ENCODE measurements at places on chromosomes 1 and 21.

DNA sequence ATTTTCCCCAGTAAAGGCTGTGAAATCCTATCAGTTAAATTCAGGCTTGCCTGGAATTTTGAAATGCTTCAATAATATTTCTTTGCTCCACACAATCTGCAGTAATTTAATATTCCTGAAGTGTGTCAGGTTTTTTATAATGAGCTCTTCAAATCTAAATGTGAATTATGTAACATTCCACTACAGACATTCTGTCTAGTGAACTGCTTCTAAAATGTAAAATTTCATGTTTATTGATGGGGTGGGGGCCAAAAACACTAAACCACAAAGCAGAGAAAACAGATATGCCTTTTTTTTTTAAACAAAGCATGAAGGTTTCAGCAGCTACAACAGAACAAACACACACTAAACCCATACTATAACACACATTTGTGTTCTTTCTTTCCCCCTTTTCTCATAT lies 129.7 kb downstream of the DAB1 start:
- no peak for DNase-seq

DNA sequence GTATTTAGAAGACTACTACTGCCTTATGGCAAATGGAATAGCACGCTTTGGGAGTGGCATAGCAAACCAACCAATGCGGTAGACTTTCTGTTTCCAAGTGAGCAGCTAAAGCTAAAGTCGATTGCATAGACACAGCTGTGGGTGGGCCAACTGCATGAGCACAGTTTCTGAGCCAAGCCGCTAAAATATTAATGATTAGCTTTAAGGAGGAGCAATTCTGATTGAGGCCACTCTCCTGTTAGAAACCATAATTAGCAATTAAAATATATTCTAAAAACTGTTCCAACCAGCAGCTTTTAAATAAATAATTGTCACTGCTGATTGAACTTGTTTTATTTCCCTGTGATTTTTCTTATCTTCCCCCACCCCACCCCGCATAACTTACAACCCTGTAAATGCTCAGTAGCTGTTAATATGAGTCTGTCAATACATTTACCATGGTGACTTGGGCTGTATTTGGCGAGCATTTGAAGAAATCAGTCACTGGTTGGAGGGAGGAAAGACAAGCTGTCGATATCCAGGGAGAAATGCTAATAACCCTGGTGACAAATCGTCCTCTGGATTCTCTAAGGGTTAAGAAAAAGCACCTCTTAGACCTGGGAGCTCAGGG lies 32.2 kb downstream of the RNF220 start:
- no peak for DNase-seq

DNA sequence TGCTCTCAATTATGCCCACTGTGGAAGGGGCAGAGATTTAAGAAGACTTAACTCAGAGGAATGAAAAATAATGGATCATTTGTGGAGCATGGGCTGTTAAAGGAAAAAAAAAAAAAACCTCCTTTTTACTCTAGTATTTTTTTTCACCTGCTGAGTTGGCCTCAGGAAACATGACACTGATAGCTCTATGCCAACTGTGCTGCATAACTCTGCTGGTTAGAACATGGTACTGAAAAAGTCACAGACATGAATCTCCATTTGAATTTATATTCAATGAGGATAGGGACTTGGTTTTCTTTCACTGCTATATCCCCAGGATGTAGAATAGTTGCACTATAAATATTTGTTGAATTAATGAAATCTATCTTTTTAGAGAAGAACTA lies 86.1 kb upstream of the KIAA0040 start:
- no peak for DNase-seq

DNA sequence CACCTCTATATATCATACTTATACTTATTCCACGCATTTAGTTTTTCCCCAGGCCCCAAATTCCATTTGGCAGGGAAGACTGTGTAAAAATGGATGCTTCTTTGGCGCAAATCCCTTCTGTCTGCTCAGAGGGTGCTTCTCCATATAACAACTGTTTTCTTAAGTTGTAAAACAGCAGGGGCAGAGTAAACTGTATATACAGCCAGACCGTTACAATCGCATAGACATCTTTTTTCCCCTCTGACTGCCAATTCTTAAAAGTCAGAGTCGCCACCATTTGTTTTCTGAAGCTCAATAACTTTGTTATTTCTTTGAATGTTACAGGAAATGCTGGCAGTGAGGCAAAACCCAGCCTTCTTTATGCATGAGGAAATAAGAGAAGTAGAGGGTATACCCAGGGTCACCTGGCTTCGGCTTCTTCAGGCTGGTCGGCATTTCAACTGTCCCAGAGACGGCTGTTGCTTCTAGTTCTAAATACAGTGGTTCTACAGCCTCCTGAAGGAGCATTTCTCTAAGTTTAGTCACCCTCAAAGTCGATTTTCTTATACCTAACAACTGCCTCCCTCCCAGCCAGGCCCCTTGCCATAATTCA lies 188.4 kb downstream of the CLIC6 start:
- no peak for DNase-seq

DNA sequence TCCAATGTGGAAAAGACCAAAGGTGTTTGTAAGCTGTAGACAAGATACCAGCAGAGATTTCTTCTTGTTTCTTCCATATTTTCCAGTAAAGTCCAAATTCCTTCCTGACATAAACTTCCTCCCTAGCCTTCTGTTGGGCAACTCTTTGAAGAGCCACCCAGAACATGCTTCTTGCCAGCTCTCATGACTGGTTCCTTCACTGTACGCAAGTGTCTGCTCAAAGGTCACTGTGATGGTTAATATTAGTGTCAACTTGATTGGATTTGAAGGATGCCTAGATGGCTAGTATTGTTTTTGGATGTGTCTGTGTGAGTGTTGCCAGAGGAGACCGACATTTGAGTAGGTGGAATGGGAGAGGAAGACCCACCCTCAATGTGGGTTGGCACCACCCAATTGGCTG lies 416.6 kb upstream of the RUNX1 start:
- no peak for DNase-seq

- no peak for DNase-seq
Measured at GRCh38 chr1:16012590-16013219, 5.1 kb downstream of the HSPB7 start.

DNA sequence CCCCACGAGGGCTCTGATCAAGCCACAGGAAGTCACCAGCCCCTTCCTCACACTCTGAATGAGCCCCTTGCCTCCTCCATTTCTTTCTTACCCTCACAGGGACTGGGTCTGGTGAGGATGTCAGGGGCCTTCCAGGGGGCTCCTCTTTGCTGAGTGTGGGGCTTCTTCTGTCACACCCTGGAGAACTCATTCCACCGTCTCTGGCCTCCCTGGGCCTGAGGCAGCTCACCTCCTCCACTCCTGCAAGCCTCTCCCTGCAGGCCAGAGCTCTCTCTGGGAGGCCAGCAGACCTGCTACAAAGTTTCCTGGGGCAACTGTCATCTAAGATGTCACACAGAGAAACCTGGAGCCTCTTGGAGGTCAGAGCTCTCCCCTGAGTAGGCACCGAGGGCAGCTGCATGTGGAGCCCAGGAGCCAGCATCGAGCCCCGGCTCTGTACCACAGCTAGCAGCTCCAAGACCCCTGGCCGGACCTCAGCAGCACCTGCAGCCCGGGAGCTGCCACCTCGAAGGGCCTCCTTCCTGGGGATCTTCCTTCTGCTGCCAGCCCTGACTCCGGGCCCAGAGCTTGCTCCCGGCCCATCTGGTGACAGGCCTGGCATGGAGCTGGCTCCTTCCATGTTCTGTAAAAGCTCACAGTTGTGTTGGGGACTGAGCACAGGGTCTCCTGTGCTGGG lies 1.1 kb downstream of the SPOCD1 start:
- DNase-seq: no peak

- DNase-seq: no peak
Measured at GRCh38 chr1:211833174-211833820, 2.7 kb upstream of the LPGAT1 start.

Data from Karpas-422 (cell line).